K562 (cell line): ENCODE measurements at places on chromosomes 16 and 17. TPM values are rescaled to one million over a fixed set of nuclear protein-coding genes. Genes with fewer than 3 reads are reported as not detected.

- no peak for DNase-seq
These were observed 18.6 kb upstream of the SLC5A10 start for GRCh38 chr17:18933102-18934058.

DNA sequence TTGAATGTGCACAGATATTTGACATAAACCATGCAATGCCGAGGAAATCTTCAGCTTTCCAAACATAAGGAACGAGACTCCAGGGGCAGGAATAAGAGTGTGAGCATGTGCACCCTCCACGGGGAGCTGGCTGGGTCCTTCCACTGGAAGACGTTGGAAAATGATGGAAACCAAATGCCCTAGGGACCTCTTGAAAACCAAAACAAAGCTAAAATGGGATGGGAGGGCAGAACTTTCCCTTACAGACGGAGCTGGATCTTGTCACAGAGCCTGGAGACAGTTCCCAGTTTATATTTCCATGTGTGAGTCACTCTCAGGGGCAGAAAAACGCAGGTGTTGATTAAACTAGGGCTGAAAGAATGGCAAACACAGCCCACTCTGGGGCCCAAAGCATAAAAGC is 34.4 kb upstream of the DNAH17 start:
- no peak for DNase-seq

GRCh38 chr17:60095381-60095780 is 16.7 kb upstream of the HEATR6 start:
- DNase-seq = no peak

- no peak for DNase-seq
These were observed 11.0 kb downstream of the SGCA start for GRCh38 chr17:50176559-50177357.

Gene STX1B
- total RNA-seq = 1.5 and 2.5 TPM in 2 replicates
